ENCODE measurements at places on chromosomes 7 and 10. TPM values are rescaled to one million over a fixed set of nuclear protein-coding genes. Genes with fewer than 3 reads are reported as not detected.

DNA sequence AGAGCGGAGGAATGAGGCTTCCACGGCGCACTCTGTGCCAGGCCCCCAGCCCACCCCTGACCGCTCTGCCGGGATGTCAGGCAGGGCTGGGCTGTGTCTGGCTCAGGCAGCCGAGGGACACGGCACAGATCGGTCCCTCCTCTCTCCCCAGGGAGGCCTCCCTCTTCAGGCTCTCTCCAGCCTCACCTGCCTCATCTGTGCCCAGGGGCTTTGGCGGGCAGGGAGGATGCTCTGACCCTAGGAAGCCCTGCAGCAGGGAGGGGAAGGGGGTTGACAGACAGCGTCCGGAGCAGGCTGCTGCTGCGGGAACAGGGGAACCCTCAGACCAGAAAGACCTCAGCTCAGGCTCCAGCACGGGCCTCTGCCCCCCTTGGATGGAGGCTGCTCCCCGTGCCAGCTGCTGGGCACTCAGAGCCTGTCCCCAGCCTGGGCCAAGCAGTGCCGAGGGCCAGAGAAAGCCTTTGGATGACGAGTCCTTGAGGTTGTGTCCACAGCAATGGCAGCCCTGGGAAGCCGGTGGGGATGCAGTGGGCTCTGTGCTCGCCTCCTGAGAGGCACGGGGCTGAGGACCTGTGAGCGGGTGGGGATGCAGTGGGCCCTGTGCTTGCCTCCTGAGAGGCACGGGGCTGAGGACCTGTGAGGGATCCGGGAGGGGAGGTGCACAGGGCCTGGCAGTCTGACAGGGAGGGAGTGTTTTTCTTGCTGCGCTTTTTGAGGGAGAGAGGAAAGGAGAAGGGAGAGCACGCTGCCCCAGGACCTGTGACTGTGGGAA lies 66.9 kb downstream of the FOXL3 start:
- peaks cover 16% of the 10 kb centered on the region for H3K4me1 ChIP-seq
- H3K4me3 ChIP-seq: no peak overlapping the region
- no peak overlapping the region for H3K27ac ChIP-seq
- DNase-seq: no peak
- H3K36me3 ChIP-seq: peaks cover 6% of the 10 kb centered on the region

DNA sequence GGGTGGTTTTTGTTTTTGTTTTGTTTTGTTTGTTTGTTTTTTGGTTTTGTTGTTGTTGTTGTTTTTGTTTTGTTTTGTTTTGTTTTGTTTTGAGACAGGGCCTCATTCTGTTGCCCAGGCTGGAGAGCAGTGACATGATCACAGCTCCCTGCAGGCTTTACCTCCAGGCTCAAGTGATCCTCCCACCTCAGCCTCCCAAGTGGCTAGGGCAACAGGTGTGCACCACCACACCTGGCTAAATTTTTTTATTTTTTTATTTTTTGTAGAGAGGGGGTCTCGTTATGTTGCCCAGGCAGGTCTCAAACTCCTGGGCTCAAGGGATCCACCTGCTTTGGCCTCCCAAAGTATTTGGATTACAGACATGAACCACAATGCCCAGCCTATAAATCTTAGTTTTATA lies 115.9 kb upstream of the NFE2L3 start:
- H3K36me3 ChIP-seq: no peaks in the 10 kb centered on the region
- H3K4me3 ChIP-seq: no peak overlapping the region
- peaks cover 17% of the 10 kb centered on the region for H3K27me3 ChIP-seq
- no peak overlapping the region for H3K27ac ChIP-seq

Gene PDE6C
- not detected for total RNA-seq

- no peak overlapping the region for H3K27ac ChIP-seq
- DNase-seq: no peak
Observed at GRCh38 chr10:57964351-57964750, 303.3 kb downstream of the IPMK start.

Gene AEBP1
- 38.7 TPM for total RNA-seq

Gene OPN1SW
- not detected for total RNA-seq

Gene ZNF25
- total RNA-seq: 9.0 TPM

DNA sequence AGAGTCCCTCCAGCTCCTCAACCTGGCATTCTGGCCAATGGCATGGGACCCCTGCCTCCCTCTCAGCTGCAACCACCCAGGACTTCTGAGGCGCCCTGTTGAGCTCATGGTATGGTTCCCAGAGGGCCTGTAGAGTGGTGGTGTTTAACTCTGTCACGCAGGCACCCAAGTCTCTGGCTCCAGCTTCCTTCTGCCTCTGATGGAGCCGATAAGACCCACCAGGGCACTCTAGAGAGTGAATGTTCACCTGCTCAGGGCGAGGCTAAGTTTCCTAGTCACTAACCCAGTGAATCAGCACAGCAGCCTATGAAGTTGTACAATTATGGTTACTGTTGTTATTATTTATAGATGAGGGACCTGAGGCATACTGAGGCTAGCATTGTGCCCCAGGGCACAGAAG lies 120.4 kb downstream of the ZMIZ1 start:
- H3K36me3 ChIP-seq: no peaks in the 10 kb centered on the region
- H3K4me1 ChIP-seq: no peaks in the 10 kb centered on the region
- no peaks in the 10 kb centered on the region for H3K27me3 ChIP-seq
- no peak overlapping the region for H3K4me3 ChIP-seq
- H3K27ac ChIP-seq: no peak overlapping the region
- DNase-seq: no peak

DNA sequence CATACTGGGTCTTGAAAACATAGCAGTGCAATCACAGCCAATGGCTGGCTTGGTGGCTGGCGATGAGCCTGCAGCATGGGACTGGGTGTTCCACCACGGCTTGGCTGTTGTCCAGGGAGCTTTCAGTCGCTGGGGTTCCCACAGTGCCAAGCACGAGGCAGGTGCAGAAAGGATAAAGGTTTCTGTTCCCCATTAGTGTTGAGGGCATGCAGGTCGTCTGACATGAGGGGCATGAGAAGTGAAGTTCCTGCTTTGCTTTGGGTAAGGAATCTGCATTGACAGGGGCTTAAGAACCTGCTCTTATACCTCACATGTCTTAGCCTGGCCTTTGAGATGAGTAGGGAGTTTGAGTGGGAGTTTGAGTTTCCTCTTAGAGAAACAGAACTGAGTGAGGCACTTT lies 9.0 kb upstream of the CFTR start:
- no peak overlapping the region for H3K4me3 ChIP-seq
- H3K27ac ChIP-seq: no peak overlapping the region
- no peak for DNase-seq
- H3K4me1 ChIP-seq: no peaks in the 10 kb centered on the region
- H3K36me3 ChIP-seq: no peaks in the 10 kb centered on the region
- peaks cover 2% of the 10 kb centered on the region for H3K27me3 ChIP-seq

Data from activated T-helper 2 cell treated with anti-CD3 and anti-CD28 coated beads, Interferon-gamma antibody, Interleukin-2, Interleukin-4, amounts not matched to agents 10 μg/mL and 5 μg/mL and 100 μg/mL, durations not matched to agents 14 hours and 24 hours and 36 hours (primary cell).